ENCODE measurements at places on chromosomes 6 and 20. TPM values are rescaled to one million over a fixed set of nuclear protein-coding genes. Genes with fewer than 3 reads are reported as not detected.

The TRIM27 gene
- total RNA-seq, result 17.2 TPM

The SEL1L2 gene
- 0.59 TPM for total RNA-seq

The KHDRBS2 gene
- total RNA-seq, result not detected

The MMP24 gene
- 0.42 TPM for total RNA-seq

The MYL9 gene
- total RNA-seq, result 535 TPM

The TMEM217 gene
- 1.8 TPM for total RNA-seq

The NKX2-4 gene
- total RNA-seq, result not detected

The TFAP2B gene
- total RNA-seq, result not detected

- H3K27me3 ChIP-seq, result no peaks in the 10 kb centered on the region
- H3K4me3 ChIP-seq, result no peak overlapping the region
- no peaks in the 10 kb centered on the region for H3K36me3 ChIP-seq
These were observed 258.5 kb downstream of the KHDC1L start for GRCh38 chr6:72966628-72967280.

GRCh38 chr6:90454836-90455427 lies 131.9 kb downstream of the MAP3K7 start:
- no peaks in the 10 kb centered on the region for H3K27me3 ChIP-seq
- no peak overlapping the region for H3K4me3 ChIP-seq
- H3K27ac ChIP-seq, result no peak overlapping the region
- H3K36me3 ChIP-seq, result no peaks in the 10 kb centered on the region

DNA sequence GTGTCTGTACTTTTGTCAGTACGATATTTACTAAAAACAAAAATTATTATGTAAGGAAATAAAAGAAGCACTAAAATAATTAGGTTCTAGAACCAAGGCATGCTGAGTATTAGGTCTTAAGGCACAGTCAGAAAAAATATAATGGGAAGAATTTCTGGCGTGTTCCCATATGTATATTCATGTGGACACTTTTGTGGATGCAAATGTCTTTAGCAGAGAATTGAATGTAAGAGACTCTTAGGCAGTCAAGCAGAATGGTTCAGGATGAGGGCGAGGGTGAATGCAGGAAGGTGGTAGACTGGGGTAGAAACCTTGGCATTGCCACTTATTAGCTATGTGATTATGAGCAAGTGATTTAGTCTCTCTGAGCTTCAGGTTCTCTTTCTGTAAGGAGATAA lies 71.5 kb downstream of the SASH1 start:
- peaks cover 11% of the 10 kb centered on the region for H3K4me1 ChIP-seq
- no peaks in the 10 kb centered on the region for H3K36me3 ChIP-seq
- no peak for DNase-seq
- no peak overlapping the region for H3K27ac ChIP-seq
- no peak overlapping the region for H3K4me3 ChIP-seq

GRCh38 chr6:15340775-15341174 lies 94.9 kb downstream of the JARID2 start:
- peaks cover 47% of the 10 kb centered on the region for H3K4me1 ChIP-seq
- no peak overlapping the region for H3K27ac ChIP-seq
- H3K4me3 ChIP-seq, result no peak overlapping the region
- no peak for DNase-seq
- no peaks in the 10 kb centered on the region for H3K36me3 ChIP-seq

GRCh38 chr6:102686461-102686860 lies 1293.0 kb downstream of the GRIK2 start:
- no peak for DNase-seq
- H3K4me3 ChIP-seq, result no peak overlapping the region
- no peak overlapping the region for H3K27ac ChIP-seq
- H3K27me3 ChIP-seq, result no peaks in the 10 kb centered on the region
- H3K4me1 ChIP-seq, result no peaks in the 10 kb centered on the region

- no peak overlapping the region for H3K27ac ChIP-seq
- DNase-seq, result no peak
- H3K27me3 ChIP-seq, result no peaks in the 10 kb centered on the region
- H3K4me1 ChIP-seq, result no peaks in the 10 kb centered on the region
- H3K4me3 ChIP-seq, result no peak overlapping the region
- H3K36me3 ChIP-seq, result no peaks in the 10 kb centered on the region
These were observed 88.1 kb downstream of the RSPH3 start for GRCh38 chr6:158911746-158912480.

- H3K4me3 ChIP-seq, result no peak overlapping the region
- H3K27ac ChIP-seq, result no peak overlapping the region
- no peaks in the 10 kb centered on the region for H3K36me3 ChIP-seq
- H3K27me3 ChIP-seq, result no peaks in the 10 kb centered on the region
- DNase-seq, result no peak
These were observed 70.9 kb upstream of the ASCC3 start for GRCh38 chr6:100952006-100952405.

DNA sequence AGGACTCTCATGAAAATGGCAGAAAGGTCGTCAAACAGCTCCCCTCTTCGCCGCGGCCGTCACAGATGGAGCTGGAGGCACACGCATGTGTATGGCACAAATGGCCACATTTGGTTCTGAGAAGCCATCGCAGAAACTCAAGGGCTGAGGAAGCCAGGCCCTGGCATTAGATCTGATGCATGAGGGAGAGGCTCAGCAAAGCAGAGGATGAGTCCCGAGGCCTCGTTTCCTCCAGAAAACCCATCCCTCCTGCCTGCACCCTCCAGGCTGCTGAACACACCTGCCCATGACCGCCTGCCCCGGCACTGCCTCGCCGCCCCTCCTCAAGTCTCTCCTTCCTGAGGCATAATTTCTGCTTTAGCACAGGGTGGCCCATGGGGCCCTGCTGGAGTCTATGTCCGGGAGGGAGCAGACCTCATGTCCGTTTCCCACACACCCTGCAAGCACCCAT lies 240.3 kb downstream of the DLL1 start:
- H3K27ac ChIP-seq, result no peak overlapping the region
- no peaks in the 10 kb centered on the region for H3K36me3 ChIP-seq
- no peaks in the 10 kb centered on the region for H3K4me1 ChIP-seq
- no peak overlapping the region for H3K4me3 ChIP-seq
- no peak for DNase-seq

DNA sequence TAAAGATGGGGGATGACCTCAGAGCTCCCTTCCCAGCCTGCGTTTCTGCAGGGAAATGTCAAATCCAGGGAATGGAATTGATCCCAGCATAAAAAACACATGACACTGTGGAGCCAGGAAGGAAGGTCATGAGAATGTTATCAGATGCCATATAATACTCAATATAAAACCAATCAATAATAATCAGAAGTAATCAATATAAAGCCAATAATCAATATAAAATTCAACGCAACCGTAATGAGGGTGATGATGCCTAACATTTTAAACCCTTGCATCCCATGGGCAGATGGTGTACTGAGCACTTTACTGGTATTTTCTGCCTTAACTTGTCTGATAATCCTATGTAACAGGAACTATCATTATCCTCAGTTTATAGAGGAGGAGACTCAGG lies 30.1 kb upstream of the SULF2 start:
- no peaks in the 10 kb centered on the region for H3K4me1 ChIP-seq
- no peak for DNase-seq
- no peak overlapping the region for H3K27ac ChIP-seq
- no peak overlapping the region for H3K4me3 ChIP-seq

DNA sequence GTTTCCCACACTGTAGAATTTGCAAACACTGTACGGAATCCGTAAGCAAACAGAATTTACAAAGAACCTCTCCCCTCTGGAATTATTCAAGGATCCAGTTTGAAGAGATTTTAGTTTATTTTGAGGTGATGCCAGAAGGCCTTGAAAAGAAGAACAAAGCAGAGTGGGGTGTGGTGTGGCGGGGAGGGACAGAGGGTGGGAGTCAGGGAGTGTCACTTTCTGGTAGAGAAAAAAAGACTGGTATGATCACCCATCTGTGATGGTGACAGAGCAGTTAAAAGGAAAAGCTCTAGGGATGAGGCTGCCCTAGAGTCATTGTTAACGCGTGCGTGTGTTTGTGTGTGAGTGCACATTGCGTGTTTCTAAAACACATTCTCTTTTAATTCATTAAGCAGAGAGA lies 97.0 kb upstream of the F13A1 start:
- H3K36me3 ChIP-seq, result no peaks in the 10 kb centered on the region
- no peaks in the 10 kb centered on the region for H3K27me3 ChIP-seq
- H3K4me1 ChIP-seq, result no peaks in the 10 kb centered on the region
- no peak overlapping the region for H3K4me3 ChIP-seq
- H3K27ac ChIP-seq, result no peak overlapping the region

DNA sequence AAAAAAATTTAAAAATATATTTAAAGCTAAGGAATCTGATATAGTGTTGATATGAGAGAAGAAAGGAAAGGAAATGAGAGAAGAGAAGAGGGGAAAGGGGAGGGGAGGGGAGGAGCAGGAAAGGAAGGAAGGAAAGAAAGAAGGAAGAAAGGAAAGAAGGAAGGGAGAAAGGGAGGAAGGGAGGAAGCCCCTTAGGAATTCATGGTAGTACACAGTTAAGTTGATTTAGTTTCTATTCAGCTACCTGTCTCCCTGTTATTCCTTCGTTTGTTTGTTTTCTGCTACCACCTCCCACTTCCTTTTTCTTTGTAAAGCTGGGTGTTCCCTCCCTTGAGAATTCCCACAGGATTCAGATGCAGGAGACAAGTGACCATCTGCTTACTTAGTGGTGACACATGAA lies 1025.4 kb upstream of the FLRT3 start:
- no peak for DNase-seq
- H3K27me3 ChIP-seq, result no peaks in the 10 kb centered on the region

DNA sequence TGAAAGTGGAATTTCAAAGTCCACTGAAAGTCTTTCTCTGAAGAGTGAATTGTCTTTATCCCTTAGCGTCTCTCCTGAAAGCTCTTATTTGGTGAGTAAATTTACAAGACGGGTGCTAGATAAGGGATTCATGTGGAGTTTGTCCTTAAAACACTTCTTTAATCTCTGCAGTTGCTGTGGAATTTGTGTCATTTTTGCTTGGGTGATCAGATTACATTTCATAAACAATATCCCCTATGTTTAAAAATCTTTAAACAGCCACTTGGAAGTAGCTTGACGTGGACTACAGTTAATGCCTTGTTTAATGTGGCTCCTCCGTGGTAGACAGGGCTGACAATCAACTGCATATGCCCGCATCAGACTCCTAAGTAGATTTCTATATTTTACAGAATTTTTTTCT lies 175.4 kb upstream of the ZNF217 start:
- H3K4me3 ChIP-seq, result no peak overlapping the region
- H3K4me1 ChIP-seq, result no peaks in the 10 kb centered on the region
- no peak overlapping the region for H3K27ac ChIP-seq
- no peaks in the 10 kb centered on the region for H3K27me3 ChIP-seq
- no peaks in the 10 kb centered on the region for H3K36me3 ChIP-seq

DNA sequence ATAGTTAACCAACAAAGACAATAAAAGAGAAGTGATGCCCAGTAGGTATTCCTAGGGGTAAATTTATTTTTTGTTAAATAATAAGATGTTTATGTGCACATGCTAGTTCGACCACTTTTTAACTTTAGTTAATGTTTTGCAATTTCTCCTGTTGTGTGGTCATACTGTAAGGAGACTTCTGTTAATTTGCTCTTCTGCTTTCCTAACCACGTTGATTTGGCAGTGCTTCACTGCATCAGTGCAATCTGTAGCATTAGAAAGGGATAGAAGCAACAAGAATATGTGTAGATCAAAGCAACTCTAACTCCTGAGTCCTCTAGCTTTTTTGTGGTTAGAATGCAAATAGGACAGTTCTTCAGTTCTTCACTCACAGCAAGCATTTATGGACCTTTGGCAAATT lies 13.9 kb downstream of the MYB start:
- H3K36me3 ChIP-seq, result no peaks in the 10 kb centered on the region
- no peak overlapping the region for H3K4me3 ChIP-seq
- H3K27ac ChIP-seq, result no peak overlapping the region
- H3K27me3 ChIP-seq, result no peaks in the 10 kb centered on the region
- no peaks in the 10 kb centered on the region for H3K4me1 ChIP-seq

DNA sequence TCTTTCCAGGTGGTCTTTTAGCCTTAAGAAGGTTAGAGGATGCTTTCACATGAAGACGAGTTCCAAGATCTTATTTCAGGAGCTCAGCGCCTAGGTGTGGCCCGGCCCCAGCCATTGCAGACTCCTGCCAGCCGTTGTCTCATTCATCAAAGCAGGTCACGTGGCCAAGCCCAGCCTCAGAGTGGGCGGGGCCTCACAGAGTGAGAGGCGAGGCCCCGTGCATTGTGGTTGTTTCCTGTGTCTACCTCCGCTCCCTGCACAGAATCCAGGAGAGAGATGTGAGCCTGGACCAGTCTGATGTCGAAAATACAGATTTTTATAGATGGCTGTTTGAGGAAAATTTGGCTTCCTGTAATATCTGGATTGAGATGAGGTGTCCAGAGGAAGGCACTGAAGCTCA lies 49.2 kb upstream of the CST5 start:
- H3K36me3 ChIP-seq, result no peaks in the 10 kb centered on the region
- no peak overlapping the region for H3K27ac ChIP-seq
- no peak for DNase-seq
- H3K4me1 ChIP-seq, result no peaks in the 10 kb centered on the region

GRCh38 chr6:5936631-5937030 lies 70.1 kb downstream of the NRN1 start:
- H3K27ac ChIP-seq, result no peak overlapping the region
- H3K36me3 ChIP-seq, result no peaks in the 10 kb centered on the region
- H3K27me3 ChIP-seq, result no peaks in the 10 kb centered on the region
- H3K4me1 ChIP-seq, result peaks cover 3% of the 10 kb centered on the region

- H3K4me1 ChIP-seq, result peaks cover 43% of the 10 kb centered on the region
- no peaks in the 10 kb centered on the region for H3K27me3 ChIP-seq
- no peaks in the 10 kb centered on the region for H3K36me3 ChIP-seq
- no peak overlapping the region for H3K4me3 ChIP-seq
- DNase-seq, result no peak
These were observed 11.4 kb upstream of the TAF8 start for GRCh38 chr6:42038811-42039408.

DNA sequence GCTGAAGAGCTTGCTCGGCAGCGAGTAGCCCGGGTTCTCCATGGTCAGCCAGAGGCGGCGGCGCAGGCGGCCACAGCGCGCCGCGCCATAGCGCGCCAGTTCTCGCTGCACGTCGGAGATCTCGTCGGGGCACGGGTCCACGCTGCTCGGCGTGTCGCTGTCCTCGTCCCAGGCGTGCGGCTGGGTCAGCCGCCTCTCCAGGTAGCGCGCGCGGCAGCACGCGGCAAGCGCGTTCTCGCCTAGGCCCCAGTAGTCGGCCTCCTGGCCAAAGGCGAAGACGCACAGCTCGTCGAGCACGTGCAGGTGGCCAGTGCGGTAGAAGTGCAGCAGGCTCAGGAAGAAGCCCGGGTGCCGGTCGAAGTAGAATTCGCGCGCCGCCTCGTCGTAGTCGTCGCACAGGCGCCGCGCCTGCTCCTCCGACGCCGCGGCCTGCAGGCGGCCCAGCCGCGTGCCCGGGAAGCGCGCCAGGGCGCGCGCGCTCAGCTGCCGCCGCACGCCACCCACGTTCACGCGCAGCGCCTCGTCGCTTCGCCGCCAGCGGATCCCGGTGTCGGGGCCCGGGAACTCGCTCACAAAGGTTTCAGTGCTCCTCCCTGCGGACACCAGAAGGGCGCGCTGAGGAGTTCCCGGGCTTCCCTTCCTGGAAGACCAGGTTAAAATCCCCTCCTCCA lies 2.7 kb downstream of the KCNS1 start:
- no peak overlapping the region for H3K27ac ChIP-seq
- no peaks in the 10 kb centered on the region for H3K36me3 ChIP-seq
- peaks cover 19% of the 10 kb centered on the region for H3K4me1 ChIP-seq
- no peak overlapping the region for H3K4me3 ChIP-seq

- peaks cover 20% of the 10 kb centered on the region for H3K4me1 ChIP-seq
- no peaks in the 10 kb centered on the region for H3K27me3 ChIP-seq
- DNase-seq, result peak; percentile 89
These were observed at the start of gene ARID1B for GRCh38 chr6:156776840-156777576. Gene ARID1B, plus strand, starts transcription at chr6:156777378. Its CDS starts 303 bp downstream, at chr6:156777681.

GRCh38 chr20:44642203-44643153 lies 9.0 kb downstream of the ADA start:
- H3K27me3 ChIP-seq, result no peaks in the 10 kb centered on the region
- peak; percentile 86 for DNase-seq
- peak overlapping the region; percentile 17 for H3K4me3 ChIP-seq
- peaks cover 61% of the 10 kb centered on the region for H3K4me1 ChIP-seq
- H3K27ac ChIP-seq, result peak overlapping the region; percentile 84
- no peaks in the 10 kb centered on the region for H3K36me3 ChIP-seq

All from heart left ventricle (tissue), 16 donors.